Naive thymus-derived CD4-positive, alpha-beta T cell (primary cell): ENCODE measurements at places on chromosomes 16 and 17. TPM values are rescaled to one million over a fixed set of nuclear protein-coding genes. Genes with fewer than 3 reads are reported as not detected.
A peak's percentile ranks its signal among the peaks of the same experiment; 100 is the strongest.

GRCh38 chr16:6682142-6682811 is 650.4 kb upstream of the RBFOX1 start:
- no peak for DNase-seq
- no peaks in the 10 kb centered on the region for H3K27me3 ChIP-seq
- no peak overlapping the region for H3K4me3 ChIP-seq
- no peaks in the 10 kb centered on the region for H3K4me1 ChIP-seq
- no peaks in the 10 kb centered on the region for H3K36me3 ChIP-seq

DNA sequence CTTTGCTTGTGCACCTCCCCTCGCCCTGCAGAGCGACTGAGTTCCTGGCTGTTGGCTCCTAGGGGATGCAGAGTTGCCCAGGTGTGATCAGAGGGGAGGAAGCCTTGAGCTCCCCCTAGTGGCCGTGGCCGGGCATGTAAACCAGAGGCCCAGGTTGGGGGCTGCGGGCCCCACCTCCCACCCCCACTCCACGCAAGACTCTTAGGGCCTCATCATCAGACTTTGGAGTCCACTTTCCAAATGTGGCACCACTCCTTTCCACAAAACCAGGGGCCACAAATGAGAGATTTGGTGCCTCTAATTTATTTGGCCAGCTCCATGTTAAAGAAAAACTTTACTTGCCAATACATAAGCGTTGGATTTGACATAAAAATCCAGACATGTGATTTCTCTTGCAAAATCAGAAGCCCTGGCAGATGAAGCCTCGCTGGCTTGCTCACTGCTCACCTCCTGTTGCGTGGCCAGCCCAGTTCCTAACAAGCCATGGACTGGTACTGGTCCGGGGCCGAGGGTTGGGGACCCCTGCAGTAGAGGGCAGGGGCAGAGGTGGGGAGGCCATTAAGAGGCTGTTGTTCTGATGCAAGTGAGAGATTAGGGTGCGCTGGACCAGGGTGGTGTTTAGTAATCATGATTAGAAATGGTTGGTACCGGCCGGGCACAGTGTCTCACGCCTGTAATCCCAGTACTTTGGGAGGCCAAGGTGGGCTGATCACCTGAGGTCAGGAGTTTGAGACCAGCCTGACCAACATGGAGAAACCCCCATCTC is 28.7 kb upstream of the GAS7 start:
- H3K27me3 ChIP-seq = no peaks in the 10 kb centered on the region
- H3K4me3 ChIP-seq = no peak overlapping the region
- no peaks in the 10 kb centered on the region for H3K4me1 ChIP-seq
- no peak overlapping the region for H3K27ac ChIP-seq
- DNase-seq = peak; percentile 2

- H3K27me3 ChIP-seq = no peaks in the 10 kb centered on the region
- no peaks in the 10 kb centered on the region for H3K4me1 ChIP-seq
- H3K27ac ChIP-seq = no peak overlapping the region
- peaks cover 56% of the 10 kb centered on the region for H3K36me3 ChIP-seq
- no peak for DNase-seq
These were observed 38.2 kb upstream of the ARL6IP1 start for GRCh38 chr16:18839555-18839954.

DNA sequence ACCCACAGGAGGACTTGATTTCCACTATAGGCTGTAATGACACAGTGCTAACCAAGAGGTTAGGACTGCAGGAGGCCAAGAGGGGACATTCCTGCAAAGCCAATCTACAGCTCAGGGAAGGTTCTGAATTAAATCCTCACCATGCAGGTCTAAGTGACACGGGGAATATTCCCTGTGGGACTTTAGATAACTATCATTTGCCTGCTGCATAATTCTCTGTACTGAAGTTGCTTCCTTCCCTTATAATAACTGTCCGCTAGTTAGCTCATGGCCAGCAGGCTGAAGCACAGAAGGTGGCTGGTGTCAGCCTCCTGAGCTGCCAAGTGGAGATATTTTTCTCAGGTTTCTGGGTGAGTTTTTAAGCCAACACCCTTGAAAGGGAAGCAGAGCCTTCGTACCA is 74.6 kb upstream of the SOX9 start:
- no peaks in the 10 kb centered on the region for H3K36me3 ChIP-seq
- no peak for DNase-seq
- H3K4me1 ChIP-seq = no peaks in the 10 kb centered on the region
- H3K27ac ChIP-seq = no peak overlapping the region

DNA sequence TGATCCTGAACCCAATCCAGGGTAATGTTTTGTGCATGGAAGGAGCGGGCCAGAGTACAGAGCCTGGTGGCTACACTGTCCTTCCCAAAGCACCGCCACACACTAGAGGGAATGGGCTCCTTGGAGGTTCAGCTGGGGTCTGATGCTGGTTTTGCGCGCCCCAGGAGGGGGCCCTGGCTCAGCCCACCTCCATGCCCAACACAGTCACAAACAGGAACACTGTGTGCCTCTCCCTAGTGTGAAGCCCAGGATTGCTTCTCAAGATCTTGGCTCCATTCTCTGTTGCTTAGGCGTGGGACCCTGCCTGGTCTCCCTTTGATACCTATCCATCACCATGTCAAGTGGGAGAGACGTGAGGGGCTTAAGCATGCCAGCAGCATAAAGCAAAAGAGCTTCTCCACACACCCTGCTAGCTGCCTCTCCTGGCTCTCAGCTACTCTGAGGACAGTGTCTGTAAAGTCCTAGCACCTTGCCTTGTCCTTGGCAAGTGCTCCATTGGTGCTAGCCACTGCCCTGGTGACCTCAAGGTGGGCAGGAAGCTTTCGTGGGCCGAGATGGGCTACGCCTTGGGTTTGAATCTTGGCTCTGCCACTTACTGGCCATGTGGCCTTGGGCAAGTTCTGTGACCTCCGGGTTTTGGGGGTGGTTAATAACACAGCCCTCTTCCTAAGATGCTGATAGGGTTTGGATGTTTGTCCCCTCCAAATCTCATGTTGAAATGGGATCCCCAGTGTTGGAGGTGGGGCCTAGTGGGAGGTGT is 122.2 kb downstream of the C16orf78 start:
- H3K27me3 ChIP-seq = no peaks in the 10 kb centered on the region
- no peak overlapping the region for H3K4me3 ChIP-seq
- DNase-seq = no peak
- H3K4me1 ChIP-seq = no peaks in the 10 kb centered on the region
- H3K27ac ChIP-seq = no peak overlapping the region
- no peaks in the 10 kb centered on the region for H3K36me3 ChIP-seq

- no peak for DNase-seq
- no peak overlapping the region for H3K27ac ChIP-seq
- H3K36me3 ChIP-seq = no peaks in the 10 kb centered on the region
- H3K4me1 ChIP-seq = no peaks in the 10 kb centered on the region
- H3K27me3 ChIP-seq = no peaks in the 10 kb centered on the region
- H3K4me3 ChIP-seq = no peak overlapping the region
These were observed 101.2 kb downstream of the SALL1 start for GRCh38 chr16:51049678-51050376.

DNA sequence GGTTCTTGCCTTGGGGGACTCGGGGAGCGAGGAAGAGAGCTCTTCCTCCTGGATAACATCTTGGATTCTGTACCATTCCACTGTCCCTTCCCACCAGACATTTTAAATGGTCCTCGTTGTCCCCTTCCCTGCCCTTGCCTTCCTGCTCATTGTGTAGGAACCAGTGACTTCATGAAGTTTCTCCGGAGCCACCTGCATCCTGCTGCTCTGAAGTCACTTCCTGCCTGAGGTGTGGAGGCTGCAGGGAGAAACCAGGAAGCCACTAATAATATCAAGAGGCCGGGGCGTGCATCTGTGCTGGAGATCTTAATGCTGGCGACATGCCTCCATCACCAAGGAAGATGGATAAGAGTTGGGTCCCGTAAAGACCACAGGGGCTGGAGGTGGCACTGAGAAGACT is 6.2 kb upstream of the SLC16A13 start:
- no peaks in the 10 kb centered on the region for H3K27me3 ChIP-seq
- H3K4me3 ChIP-seq = peak overlapping the region; percentile 24

GRCh38 chr16:4319454-4320421 is 3.9 kb downstream of the GLIS2 start:
- no peaks in the 10 kb centered on the region for H3K27me3 ChIP-seq
- no peaks in the 10 kb centered on the region for H3K4me1 ChIP-seq
- DNase-seq = no peak

GRCh38 chr17:245611-246010 is 64.2 kb upstream of the DOC2B start:
- H3K36me3 ChIP-seq = no peaks in the 10 kb centered on the region
- H3K27ac ChIP-seq = no peak overlapping the region
- no peaks in the 10 kb centered on the region for H3K27me3 ChIP-seq
- H3K4me1 ChIP-seq = no peaks in the 10 kb centered on the region
- DNase-seq = no peak
- H3K4me3 ChIP-seq = no peak overlapping the region

DNA sequence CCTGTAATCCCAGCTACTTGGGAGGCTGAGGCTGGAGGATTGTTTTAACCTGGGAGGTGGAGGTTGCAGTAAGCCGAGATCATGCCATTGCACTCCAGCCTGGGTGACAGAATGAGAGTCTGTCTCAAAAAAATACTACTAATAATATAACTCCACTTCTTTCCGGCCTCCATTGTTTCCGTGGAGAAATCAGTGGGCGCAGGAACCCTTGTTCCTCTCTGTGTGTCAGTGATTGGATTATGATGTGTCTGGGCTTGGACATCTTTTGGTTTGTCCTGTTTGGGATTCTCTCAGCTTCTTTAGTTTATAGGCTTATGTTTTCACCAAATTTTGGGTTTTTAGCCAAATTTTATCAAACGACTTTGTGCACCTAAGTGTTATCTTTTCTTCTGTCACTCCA is 36.8 kb downstream of the ACSF3 start:
- no peak for DNase-seq
- H3K36me3 ChIP-seq = peaks cover 10% of the 10 kb centered on the region
- no peaks in the 10 kb centered on the region for H3K27me3 ChIP-seq
- no peak overlapping the region for H3K4me3 ChIP-seq

- H3K27ac ChIP-seq = no peak overlapping the region
- no peaks in the 10 kb centered on the region for H3K27me3 ChIP-seq
These were observed 3.7 kb upstream of the RAP1GAP2 start for GRCh38 chr17:2792366-2793169.

Gene MEAK7
- total RNA-seq = 53.7 and 56.1 TPM in 2 replicates

Gene RNFT1
- total RNA-seq = 20.4 and 22.8 TPM in 2 replicates

Gene BCL6B
- not detected for total RNA-seq

Gene TSPAN10
- 0.51 and 1.1 TPM in 2 replicates for total RNA-seq
